ENCODE measurements at places on chromosomes 1 and 21. TPM values are rescaled to one million over a fixed set of nuclear protein-coding genes. Genes with fewer than 3 reads are reported as not detected.

XCL1 gene
- not detected for total RNA-seq

FALEC gene
- not detected for total RNA-seq

TFF1 gene
- total RNA-seq = not detected

TMEM51 gene
- 18.9 TPM for total RNA-seq

IRF6 gene
- not detected for total RNA-seq

CYP4Z1 gene
- total RNA-seq = not detected

FCMR gene
- 1.7 TPM for total RNA-seq

GPR25 gene
- total RNA-seq = not detected

DNA sequence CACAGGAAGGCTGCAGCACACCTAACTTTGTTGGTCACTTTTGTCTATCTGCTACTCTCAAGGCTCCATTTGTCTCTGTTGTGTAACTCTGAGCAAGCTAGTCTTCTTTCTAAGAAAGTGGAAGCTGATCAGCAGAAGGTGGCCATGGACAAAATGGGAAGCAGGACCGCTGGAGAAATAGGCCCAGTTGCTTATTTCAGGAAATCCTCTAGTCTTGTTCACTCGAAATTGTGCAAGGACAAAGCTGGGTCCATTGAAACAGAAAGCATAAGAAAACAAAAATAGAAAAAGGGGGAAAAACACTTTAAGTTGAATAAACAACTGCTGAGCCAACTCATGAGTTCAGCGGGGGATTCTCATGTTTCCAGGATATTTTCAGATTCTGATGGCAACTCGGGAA, 150.1 kb downstream of the PBX1 start:
- no peak for DNase-seq

DNA sequence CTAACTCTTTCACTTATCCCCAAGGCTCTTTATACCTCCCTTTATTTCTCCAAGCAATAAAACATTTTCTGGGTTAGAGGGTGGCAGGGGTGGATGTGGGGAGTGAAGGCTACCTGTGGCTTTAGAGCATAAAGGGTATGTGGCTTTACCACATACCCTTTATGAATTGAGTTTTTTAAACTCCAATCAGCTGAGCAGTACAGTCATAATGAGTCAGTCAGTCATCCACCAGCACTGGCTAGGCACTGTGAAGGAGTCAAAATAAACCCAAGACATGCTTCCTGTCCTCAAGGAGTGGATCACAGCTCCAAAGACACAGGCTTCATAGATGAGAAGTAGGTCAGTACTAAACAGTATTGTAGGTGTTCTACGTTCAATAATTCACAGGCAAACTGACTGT, 2.6 kb upstream of the TDRD10 start:
- peak; percentile 52 for DNase-seq

DNA sequence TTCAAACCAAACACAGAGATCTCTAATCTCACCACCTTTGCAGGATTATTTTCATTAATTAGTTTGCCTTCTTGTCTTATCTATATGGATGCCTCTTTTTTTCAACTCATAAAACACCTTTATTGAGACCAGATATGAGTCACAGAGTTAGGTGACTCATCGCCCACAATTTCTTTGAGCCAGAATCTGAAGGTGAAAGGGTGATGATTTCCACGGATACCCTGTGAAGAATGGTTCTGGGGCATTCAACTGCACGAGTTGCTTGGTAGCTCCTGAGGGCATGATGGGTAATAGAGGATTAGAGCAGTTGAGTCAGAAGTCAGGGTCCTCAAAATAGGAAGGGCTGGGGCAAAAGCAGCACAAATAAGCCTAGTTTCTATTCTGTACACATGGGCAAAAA, 128.2 kb downstream of the TBX19 start:
- DNase-seq = no peak

DNA sequence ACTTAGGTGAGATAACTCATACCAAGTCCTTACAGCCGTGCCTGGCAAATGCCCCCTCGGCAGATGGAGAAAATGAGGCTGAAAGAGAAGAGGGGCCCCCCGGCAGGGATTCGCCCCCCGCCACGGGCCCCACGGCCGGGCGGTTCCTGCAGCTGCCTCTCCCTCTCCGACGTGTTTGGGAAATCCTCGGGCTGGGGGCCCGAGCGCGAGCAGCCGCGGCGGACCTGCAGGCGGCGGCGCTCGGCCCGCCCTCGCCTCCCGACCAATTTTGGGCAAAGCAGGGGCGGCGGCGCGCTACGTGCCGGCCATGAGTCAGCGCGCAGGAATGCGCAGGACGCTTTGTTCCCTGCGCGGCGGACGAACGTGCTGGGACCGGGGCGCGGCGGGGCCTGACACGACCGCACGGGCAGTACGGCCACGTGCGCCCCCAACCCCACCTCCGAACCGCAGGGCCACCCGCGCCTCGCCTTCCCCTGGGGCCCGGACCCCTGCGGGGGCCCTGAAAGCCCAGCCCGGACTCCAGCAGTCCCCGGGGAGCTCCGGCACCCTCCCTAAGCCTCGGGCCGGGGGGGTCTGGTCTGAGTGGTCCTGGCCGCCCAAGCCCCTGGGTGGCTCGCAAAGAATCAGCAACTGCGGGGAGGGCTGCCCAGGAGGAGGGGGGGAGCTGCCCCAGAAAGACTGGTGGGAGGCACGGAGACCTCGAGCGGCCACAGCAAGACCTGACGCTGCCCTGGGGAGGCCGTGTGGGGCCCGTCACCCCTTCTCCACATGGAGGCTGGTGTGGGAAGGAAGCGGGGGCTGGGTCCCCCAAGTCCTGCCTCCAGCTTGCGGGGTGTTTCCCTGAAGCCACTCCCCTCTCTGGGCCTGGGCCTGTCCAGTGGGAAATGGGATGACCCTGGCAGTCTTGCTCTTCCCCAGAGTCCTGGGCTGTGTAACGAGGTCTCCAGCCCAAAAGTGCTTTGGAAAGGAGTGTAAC, 11.9 kb upstream of the EDN2 start:
- DNase-seq = peak; percentile 16

DNA sequence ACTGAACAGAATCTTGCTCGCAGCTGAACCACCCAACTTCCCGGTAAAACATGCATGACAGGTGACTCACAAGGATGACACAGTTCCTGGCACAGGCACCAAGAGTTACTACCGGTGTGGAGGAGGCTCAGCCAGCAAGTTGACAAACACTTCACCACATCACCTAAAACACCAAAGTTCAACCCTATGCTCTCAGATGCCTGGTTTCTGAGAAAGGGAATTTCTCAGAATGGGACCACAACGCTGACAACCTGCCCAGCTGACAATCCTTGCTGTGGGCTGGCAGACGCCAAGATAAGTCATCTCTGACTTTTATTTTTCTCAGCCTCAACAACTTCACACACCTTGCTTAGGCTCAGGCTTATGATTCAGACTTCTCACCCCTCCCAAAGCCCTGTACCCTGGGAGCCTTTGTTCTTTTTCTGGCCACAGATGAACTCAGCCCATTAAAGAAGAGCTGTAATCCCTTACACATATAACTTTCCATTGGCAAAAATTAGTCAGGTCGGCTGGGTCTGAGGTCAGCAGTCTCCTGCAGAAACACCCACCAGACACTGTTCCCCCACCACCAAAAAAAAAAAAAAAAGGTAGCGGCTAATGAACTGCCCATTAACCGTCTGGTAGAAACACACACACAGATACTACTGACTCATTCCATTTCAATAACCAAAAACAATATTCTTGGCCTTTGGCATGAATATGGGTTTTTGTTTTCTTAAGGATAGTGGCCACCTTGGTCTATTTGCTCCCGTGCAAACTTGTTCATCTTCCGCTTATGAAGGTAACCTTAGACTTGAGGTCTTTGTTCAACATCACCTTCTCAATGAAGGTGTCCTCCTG, 10.8 kb upstream of the TIAM1 start:
- DNase-seq = no peak

DNA sequence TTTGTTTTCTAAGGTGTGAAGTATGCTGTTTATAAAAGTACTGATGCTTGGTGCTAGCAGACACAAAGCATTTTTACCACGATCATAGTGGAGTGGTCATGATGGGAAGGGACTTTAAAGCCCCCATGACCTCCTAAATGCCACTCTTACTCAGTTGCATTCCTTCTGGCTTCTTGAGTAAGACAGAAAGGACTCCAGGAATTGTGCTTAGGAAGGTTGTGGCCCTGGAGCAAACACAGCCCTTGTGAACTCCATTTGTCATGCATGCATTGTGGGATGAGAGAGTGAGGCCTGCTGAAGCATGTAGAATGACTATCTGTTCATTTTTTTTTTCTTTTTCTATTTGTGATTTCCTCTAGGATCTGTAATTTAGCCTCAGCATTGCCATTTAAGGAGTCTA, 34.2 kb downstream of the AK5 start:
- no peak for DNase-seq

DNA sequence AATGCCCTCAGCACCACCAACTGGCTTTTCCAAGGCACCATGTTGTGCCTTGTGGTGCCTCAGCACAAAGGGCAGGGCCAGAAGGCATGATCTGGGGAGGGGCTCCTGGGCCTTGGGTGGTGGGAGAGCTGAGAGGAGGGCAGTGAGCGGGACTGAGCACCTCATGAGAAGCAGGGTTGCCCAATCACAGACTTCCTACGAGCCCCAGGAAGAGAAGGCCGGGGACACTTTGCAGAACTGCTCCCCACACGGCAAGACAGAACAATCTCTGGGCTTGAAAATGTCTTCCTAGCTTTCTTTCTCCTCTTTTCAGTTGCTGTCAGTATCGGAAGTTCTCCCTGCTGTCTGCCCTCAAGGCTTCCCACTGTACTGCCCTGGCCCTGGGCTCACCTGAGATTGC, 6.8 kb downstream of the KCNJ10 start:
- no peak for DNase-seq

- DNase-seq = peak; percentile 80
These were observed 23.2 kb downstream of the CD1D start for GRCh38 chr1:158203693-158204457.

- DNase-seq = peak; percentile 92
These were observed 780 bp downstream of the YTHDF2 start for GRCh38 chr1:28737307-28738132.

GRCh38 chr1:30871276-30871871, 37.2 kb downstream of the SDC3 start:
- DNase-seq = no peak

DNA sequence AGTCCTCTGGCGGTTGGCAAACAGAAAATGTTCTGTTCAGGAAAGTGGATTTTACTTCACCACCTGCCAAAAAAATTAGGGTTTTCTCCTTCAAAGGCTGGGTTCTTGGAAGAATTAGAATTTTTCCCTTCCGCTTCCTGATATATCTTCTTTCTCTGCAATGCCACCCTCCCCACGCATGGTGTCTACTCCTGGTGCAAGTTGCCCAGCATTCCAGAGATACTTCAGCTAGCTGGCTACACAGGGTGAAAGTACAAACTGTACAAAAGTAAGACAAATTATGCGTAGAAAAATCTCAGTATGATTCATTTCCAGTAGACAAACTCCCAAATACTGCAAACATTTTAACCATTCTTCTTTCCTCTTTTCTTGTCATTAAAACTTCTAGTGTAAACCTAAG, 430.1 kb upstream of the ESRRG start:
- no peak for DNase-seq

DNA sequence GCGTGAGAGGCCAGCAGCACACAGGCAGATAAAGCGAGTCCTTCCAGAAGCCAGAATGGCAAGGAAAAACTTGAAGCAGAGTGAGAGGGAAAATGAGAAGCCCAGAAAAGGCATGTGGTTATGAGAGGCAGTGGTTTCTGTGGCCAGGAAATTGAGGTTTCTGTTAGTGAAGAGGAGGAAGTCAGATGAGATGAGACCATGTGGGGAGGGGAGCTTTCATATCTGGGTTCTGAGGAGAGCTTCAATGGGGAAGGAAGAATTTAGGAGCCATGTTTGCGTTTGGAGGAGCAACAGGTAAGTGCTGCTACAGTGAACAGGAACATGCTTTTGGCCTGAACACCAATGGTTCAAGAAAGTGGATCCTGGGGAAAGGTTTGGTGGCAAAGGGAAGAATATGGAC, 6.1 kb upstream of the CD1A start:
- DNase-seq = no peak

- no peak for DNase-seq
These were observed 7.9 kb downstream of the CD53 start for GRCh38 chr1:110880708-110881374.

- DNase-seq = no peak
These were observed 58.2 kb downstream of the WLS start for GRCh38 chr1:68173936-68174737.

- no peak for DNase-seq
These were observed 43.2 kb downstream of the GDAP2 start for GRCh38 chr1:117886101-117886795.

DNA sequence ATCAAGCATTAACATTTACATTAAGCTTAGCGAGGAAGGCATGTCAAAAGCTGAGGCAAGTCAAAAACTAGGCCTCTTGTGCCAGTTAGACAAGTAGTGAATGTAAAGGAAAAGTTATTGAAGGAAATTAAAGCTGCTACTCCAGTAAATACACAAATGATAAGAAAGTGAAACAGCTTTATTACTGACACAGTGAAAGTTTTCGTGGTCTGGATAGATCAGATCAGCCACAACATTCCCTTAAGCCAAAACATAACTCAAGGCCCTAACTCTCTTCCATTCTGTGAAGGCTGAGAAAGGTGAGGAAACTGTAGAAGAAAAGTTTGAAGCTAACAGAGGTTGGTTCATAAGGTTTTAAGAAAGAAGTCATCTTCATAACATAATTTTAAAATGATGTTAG, 131.9 kb downstream of the VAV3 start:
- no peak for DNase-seq
